Activated naive CD4-positive, alpha-beta T cell (primary cell): ENCODE measurements at places on chromosomes 2 and 18.

GRCh38 chr2:202064171-202064880 is 8.7 kb upstream of the KIAA2012 start:
- DNase-seq = no peak

- DNase-seq = no peak
These were observed 3.4 kb downstream of the HDLBP start for GRCh38 chr2:241312082-241312481.

DNA sequence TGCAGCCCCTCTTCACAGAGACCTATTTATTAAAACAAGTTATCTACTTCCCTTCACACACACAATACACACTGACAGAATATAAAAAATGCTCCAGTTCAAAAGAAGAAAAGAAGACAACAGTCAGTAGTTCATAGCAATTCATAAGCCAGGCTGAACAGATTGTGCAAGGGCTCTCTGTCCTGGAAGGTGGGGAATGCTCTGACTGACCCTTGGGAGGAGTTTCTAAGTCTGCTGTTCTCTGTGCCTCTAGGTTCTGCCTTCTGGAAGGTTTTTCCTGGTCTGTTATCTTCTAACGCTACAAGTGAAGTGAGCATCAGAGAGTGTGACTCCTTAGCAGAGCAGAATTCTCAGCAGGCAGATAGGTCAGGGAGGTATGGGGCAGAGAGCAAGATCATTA is 35.7 kb downstream of the SP3 start:
- DNase-seq = no peak

DNA sequence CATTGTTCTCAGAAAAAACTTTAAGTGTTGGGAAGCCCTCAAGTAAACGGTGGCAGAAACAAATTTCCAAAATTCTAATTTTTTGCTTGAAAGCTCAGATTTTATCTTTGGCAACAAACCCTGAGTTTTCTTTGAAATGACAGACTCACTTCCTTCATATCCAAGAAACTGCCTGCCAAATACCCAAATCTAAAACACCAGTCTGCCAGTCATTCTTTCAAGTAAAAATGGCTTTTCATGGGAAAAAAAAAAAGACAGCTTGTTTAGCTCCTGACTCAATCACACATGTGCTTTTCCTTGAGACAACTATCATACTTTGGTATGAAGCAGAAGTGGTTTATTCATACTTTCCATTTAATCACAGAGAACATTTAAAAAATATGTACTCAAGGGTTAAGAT is 40.6 kb upstream of the CSRNP3 start:
- DNase-seq = no peak

- no peak for DNase-seq
These were observed 17.2 kb upstream of the MAL start for GRCh38 chr2:95008306-95008705.

DNA sequence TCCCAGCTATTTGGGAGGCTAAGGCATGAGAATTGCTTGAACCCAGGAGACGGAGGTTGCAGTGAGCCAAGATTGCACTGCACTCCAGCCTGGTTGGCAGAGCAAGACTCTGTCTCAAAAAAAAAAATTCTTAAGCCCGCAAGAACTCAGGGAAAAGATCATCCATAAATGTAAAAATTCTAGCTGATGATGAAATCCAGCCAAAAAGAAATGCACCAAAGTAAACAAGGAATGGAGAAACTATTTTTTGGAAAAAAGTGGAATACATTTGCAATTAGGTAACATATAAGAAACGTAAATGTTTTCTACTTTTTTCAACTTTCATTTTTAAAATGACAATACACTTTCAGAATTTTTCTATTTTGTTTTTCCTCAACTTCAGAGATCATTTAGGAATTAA is 61.3 kb downstream of the ASXL2 start:
- no peak for DNase-seq

GRCh38 chr2:210752532-210752931 is 196.1 kb downstream of the CPS1 start:
- DNase-seq = no peak

DNA sequence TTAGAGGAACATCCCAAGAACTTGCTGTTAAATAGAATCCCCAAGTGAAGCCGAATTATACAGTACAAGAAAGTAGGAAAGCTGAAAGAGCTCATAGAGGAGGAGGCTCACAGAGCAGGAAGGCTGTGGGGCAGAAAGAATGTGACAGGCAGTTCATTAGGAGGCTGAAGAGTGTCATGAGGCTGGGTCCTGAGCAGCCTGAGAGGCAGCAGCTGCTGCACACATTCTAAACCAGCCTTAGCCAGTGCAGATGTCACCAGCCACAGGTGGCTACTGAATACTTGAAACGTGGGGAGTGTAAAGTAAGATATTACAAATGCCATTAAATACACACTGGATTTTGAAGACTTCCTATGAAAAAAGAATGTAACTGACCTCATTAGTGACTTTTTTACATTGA is 490.2 kb upstream of the KLHL29 start:
- no peak for DNase-seq

DNA sequence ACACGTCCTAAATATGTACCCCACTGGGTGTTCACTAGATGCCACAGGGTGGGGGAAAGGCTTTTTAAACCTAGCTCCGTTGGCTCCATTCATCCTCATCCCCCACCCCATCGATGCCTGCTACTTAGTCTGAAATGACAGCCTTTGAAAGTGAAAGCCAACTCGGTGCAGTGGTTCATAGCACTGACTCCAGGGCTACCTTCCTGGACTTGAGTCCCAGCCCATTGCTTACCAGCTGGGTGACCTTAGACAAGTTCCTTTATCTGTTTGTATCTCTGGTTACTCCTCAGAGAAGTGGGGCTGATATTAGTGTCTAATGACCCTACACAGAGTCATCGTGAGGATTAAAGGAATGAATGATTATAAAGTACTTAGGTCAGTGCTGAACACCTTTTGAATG is 24.4 kb downstream of the EHD3 start:
- DNase-seq = no peak

DNA sequence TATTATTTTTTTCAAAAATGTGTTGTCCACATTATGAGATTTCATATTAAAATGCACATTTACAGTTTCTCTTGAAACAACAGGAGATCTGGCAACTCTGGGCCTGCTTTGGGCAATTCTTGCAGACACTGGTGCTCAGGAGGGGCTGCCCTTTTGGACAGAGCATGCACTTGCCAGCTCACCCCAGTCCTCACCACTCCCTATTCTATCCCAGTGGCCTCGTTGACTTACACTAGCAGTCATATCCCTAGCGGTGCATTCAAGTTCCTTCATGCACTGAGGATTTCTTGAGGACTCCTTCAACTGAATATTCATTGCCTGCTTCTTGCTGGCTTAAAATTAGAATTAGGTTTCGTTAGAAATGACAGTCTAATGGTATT is 87.9 kb upstream of the FHL2 start:
- no peak for DNase-seq

- no peak for DNase-seq
These were observed 128.8 kb upstream of the TTC39C start for GRCh38 chr18:23885750-23886149.

- DNase-seq = no peak
These were observed 72.9 kb downstream of the TMX3 start for GRCh38 chr18:68642003-68642402.

GRCh38 chr2:35787302-35788031 is 568.1 kb upstream of the CRIM1 start:
- DNase-seq = no peak

- no peak for DNase-seq
These were observed 1.6 kb downstream of the ATOH8 start for GRCh38 chr2:85755122-85756027.

GRCh38 chr2:145961846-145962245 is 1441.9 kb upstream of the ZEB2 start:
- no peak for DNase-seq

GRCh38 chr2:238446371-238446770 is 19.6 kb downstream of the ASB1 start:
- no peak for DNase-seq

GRCh38 chr2:7967707-7968405 is 714.0 kb upstream of the ID2 start:
- DNase-seq = no peak

DNA sequence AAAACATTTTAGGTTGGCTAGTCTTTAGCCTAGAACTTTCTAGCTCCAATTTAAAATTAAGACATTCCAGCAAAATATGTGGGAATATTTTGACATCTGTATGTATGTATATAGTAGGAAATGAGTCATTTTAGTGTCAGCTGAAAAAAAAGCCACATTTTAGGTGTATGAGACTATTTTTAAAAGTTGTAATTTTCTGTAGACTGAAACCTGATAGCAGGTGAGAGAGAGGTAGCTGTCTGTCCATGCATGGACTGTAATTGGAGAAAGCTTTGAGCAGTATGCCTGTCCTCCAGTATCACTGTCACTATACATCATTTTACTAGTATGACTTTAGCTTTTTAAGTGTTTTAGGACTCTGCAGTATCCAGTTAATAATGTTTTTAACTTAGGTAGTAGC is 26.1 kb upstream of the PPP1R1C start:
- no peak for DNase-seq

- no peak for DNase-seq
These were observed 92.7 kb downstream of the TPGS2 start for GRCh38 chr18:36736094-36736493.

- no peak for DNase-seq
These were observed 322.8 kb downstream of the STK39 start for GRCh38 chr2:167924556-167924955.

- no peak for DNase-seq
These were observed 49.2 kb upstream of the ZNF397 start for GRCh38 chr18:35191698-35192025.

DNA sequence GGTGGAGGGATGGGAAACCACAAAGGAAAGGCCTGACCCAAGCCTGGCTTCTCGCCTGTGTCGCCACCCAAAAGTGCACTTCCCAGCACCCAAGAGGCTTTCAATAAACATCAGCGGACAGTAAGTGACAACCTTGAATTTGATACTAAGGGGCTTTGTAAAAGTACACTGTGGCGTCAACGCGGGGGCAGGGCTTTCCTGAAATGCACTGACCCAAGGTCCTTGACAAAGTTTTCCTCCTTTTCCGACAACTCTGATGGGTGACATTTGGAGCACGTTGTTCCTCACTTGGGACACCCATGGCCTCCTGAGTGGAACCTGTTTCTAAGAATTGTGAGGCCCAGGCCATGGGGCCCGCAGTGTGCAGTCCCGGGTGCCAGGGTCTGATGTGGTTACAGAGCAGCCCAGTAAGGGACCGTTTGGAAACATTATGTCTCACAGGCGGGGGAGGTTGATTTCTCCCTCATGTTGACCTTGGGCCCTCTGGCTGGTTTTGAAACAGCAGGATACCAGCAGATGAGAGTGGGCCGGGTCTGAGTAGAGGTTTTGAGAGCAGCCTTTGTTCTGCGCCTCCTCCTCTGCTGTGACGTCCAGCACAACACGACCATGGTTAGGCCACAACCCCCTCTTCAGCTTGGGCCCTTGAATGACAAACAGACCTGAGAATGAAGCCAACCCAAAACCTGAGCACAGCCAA is 2.8 kb upstream of the ZBTB14 start:
- DNase-seq = no peak

DNA sequence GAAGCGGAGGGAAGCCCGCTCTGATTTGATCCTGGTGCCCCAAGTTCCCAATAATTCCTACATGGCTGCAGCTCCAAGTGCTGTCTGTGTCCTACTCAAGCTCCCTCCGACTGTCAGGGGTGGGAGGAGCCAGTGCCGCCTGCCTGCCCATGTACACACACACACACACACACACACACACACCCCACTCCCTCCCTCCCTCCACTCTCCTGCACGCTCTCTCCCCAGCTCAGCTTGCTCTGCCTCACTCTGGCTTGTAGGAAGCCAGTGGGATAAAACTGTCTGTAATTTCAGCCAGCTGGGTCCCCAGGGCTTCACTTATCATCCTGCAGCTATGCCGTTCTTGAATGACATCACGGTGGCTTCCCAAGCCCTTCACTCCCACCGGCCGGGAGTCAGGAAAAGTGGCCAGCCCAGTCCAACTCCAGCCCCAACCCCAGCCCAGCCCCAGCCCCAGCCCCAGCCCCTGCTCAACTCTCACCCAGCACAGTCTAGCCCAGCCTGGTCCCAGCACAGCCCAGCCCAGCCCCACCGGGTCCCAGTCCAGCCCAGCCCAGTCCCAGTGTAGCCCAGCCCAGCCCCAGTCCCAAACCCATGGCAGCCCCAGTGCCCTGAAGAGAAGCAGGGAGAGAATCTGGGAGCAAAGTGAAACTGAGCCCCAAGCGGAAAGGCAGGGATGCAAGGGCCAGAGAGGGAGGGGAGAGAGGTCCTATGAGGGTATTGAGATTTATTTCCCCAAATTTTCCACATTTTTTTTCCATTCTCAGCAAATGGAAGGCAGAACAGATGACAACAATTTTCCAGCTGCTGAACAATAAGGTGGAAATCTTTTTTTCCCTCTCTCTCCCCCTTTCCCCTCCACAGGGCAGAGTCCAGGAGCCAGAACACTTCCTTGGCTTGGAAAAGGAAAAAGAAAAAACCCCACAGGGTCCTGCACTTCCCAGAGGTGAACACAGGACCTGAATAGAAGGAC is 144.0 kb downstream of the TNS1 start:
- no peak for DNase-seq

- no peak for DNase-seq
These were observed 22.0 kb upstream of the SP9 start for GRCh38 chr2:174312581-174313234.
